ENCODE measurements at places on chromosomes 12 and 14.

- DNase-seq = no peak
These were observed 22.2 kb upstream of the NAV3 start for GRCh38 chr12:77808534-77808933.

GRCh38 chr14:99534863-99535262 is 53.7 kb downstream of the CCNK start:
- DNase-seq = no peak

- peak; percentile 60 for DNase-seq
These were observed 713 bp downstream of the FRMD6 start for GRCh38 chr14:51652168-51653078.

GRCh38 chr12:58387199-58387598 is 445.8 kb downstream of the ATP23 start:
- no peak for DNase-seq

DNA sequence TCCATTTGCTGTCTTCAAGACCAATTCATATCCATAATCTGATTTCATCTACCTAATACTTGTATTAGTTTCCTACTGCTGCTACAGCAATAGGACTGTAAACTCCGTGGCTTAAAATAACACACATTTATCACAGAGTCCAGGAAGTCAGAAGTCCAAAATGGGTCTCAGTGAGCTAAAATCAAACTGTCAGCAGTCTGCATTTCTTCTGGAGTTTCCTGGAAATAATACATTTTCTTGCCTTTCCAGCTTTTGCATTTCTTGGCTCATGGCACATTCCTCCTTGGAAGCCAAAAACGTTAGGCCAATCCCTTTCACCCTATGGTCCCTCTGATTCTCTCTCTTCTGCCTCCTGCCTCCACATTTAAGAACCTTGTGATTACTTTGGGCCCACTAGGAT is 239.8 kb downstream of the PRKD1 start:
- DNase-seq = no peak

GRCh38 chr12:7374423-7375144 is 69.4 kb downstream of the CD163L1 start:
- peak; percentile 41 for DNase-seq

- DNase-seq = no peak
These were observed 24.8 kb upstream of the EML1 start for GRCh38 chr14:99768381-99768780.

DNA sequence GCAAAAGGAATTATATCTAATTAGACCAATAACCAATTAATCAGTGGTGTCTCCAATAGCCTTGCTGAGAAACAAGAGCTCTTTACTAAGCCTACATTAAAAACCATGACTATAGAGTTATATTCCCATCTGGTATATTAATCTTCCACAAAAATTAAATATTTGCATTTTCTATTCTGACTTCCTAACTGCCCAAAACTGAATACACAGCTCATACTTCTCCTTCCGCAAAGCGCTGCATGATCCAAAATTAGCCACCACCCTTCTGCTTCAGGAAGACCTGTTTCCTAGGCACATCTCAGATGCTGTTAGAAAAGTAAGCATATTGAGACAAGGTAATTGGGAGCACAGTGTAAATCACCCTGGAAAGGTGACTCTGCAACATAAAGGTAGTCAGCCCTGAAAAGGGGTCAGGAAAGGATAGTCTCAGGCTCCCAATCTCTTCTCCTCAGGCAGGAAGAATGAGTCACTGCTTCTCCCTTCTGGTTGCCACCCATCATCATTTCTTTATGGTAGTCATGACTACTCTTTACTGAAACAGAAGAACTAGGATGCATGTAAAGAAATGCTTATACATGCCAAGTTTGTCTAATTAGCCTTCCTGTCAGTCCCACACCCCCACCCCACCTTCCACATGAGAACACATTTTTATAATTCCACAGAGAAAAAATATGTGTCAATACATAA is 54.3 kb downstream of the PLCZ1 start:
- DNase-seq = no peak

DNA sequence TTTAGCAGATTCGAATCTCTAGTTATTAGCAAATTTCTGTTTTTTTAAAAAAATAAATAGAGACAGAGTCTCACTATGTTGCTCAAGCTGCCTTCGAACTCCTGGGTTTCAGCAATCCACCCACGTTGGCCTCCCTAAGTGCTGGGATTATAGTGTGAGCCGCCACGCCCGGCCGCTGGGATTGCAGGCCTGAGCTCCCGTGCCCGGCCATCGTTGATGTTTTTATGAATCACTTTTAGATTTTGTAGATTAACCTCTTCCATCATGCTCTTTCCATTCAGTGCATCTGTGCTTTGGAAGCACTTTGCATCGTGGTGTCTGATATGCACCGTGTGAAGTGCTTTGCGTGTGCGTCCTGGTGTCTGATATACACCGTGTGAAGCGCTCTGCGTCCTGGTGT is 20.9 kb downstream of the PGAM5 start:
- DNase-seq = no peak

DNA sequence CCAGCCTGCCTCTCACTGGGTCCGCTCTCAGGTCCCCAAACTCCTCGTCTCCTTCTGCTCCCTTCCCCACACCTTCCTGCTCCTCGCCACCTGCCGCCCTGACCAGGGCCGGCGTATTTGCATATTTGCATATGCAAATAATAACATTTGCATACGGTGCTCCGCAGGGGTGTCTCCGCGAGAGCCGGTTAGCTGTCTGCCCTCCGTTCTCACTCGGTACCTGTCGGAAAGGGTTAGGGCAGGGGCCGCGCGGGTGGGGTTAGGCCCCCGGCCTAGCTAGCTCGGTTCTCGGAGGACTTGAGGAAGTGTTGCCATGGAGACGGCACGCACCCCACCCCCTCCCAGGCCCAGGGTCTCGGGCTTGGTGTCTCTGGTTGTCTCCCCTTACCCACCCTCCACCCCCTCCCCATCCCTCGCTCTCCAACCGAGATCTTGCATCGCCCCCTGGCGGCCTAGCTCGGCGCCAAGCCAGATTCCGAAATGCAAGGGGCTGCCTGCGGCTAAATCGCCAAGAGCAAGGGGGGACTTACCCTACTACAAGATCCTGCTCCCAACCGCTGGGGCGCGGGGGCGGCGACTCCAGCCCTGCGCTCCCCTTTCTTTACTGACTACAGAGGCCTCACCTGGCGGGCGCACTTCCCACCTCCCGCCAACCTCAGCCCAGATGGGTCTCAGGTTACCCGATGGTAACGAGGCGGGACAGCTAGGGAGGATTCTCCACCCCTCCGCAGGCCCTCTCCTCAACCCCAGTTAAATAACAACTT is 8.1 kb downstream of the STAC3 start:
- peak; percentile 79 for DNase-seq

GRCh38 chr12:118145798-118146156 is 9.9 kb downstream of the PEBP1 start:
- no peak for DNase-seq
